ENCODE measurements at places on chromosomes 13 and 19.

DNA sequence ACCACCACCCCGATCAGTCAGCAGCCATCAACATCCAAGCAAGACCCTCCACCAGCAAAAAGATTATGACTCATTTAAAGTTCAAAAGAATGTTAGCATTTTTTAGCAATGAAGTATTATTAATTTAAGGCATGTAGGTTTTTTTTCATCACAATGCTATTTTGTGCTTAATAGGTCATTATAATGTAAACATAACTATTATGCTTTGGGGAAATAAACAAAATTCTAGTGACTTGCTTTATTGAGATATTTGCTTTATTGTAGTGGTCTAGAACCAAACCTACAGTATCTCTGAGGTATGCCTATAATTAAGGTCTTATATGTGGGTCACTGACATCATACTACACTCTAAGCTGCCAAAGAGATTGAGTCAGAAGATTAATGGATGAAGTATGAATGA, 20.0 kb downstream of the KLF12 start:
- no peak for DNase-seq

- no peak for DNase-seq
Observed at GRCh38 chr13:30140973-30141372, 166.4 kb downstream of the KATNAL1 start.

GRCh38 chr19:35088131-35088913, 27.3 kb upstream of the FXYD3 start:
- DNase-seq, result no peak

DNA sequence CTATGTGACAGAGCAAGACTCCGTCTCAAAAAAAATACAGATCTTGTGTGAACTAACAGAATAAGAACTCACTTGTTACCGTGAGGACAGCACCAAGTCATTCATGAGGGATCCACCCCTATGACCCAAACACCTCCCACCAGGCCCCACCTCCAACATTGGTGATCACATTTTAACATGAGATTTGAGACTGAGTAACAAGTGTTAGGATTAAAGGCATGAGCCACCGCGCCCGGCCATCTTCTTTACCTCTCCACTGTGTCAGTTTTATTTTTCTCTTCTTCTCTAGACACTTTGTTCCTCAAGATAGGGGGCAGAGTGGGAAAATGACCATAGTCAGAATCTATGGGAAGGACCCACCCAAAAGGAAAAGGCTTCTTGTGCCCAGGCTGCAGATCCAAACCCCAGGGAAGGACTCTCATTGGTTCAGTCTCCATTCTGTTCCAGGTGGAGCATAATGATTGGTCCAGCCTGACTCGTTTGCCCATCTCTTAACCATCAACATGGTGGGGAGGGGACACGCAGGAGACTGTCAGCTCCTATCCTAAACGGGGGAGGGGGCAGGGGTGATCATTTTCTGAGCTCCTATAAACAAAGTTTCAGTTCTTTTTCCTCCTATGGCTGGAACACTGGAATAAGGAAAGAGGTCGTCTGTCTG, 1.3 kb upstream of the CALM3 start:
- no peak for DNase-seq

DNA sequence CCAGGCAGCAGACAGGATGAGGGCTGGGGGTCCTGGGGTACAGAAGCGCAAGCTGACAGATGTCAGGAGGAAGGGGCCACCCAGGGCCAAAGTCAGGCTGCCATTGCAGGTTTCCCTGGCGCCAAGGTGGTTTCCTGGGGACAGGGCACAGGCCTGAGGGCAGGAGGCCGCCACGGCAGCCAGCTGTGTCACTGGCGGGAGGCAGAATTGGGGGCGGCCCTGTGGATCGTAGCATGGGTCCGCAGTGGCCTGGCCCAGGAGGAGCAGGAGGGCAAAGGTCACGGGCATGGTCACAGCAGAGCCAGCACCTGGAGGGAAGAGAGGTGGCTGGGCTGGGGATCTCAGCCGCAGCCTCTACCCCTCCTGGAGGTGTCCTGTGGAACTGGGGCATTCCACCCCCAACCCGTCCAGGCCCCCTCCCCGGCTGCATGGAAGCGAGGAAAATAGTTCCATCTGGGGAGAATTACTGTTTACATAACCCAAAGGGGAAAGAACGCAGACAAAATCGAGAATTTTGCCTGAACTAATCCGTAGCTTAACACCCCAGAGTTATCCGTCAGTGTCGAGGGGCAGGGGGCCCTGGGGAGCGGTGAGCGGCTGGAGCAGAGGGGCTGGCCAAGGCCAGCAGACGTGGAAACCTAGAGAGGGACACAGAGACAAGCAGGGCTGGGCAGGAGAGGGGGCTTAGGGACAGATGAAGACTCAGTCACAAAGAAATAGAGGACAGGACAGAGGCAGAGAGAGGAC, 1.9 kb downstream of the NTN5 start:
- no peak for DNase-seq

GRCh38 chr13:95356916-95357315, 55.7 kb upstream of the ABCC4 start:
- no peak for DNase-seq

DNA sequence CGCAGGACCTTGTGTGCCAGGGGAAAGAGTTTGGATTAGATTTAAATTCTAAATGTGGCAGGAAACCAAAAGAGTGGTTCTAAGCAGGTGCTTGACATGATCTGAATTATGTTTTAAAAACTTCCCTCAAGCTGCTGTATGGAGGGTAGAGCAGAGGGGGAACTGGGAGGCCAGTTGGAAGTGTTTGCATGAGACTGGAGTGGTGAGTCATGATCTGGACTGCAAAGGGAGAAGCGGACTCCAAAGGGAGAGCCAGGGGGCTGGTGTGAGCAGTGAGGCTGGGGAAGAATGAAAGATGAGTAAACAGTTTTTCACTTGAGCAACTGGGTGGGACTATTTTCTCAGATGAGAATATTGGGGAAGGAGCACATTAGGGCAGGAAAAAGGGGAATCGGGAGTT, 206.1 kb downstream of the DNAJC15 start:
- no peak for DNase-seq

DNA sequence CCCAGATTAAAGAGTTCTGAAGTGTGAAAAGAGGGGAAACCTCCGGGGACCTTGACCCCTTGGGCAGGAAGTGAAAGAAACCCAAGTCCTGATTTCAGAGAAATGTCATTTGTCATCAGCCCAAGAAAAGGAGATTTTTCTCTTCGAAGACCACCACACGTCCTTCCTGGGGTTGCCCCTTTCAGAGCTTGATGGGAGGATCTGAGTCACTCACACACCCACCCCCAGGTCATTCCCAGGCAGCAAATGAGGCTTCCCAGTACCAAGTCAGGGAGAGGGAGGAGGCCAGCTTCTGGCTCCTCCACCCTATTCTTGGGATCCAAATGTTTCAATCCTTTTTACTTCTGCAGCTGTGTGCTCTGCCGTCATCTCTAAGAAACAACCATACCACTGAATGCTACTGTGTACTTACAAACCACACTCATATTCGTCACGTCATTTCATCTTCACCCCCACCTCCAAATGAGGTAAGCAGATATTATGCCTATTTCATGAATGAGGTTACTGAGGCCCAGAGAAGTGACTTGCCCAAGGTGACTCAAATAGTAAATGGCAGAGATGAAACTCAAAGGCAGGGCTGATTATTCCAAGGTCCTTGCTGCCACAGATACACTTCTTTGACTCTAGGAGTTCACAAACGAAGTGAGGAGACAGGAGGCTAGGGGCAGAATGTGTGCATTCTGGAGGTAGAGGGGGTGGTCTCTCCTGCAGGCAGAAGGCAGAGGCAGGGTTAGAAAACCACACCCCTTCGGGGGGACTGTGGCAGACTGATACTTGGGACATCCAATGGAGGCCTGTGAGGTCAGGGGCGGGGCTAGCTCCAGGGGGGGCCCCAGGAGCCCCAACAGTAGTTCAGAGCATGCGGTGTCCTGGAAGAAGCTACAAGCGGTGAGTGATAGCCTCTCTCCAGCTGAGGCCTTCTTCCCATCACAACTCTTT, 5.0 kb upstream of the KMT2B start:
- no peak for DNase-seq

DNA sequence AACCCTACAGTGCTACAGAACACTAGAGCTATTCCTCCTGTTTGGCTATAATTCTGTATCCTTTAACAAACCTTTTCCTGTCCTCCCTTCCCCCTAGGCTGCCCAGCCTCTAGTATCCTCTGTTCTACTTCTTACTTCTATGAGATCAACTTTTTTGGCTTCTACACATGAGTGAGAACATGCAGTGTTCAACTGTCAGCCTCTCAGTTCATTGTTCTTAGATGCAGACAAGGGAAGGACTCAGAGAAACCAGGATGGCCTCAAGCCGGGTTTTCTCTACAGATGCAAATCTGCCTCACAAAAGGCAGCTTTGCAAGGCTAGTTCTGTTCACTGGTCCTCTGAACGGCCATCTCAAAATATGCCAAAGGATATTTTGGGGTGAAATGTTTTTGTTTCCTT, 18.4 kb downstream of the AMER2 start:
- no peak for DNase-seq

GRCh38 chr19:48530066-48530720, 18.6 kb upstream of the LMTK3 start:
- no peak for DNase-seq

- no peak for DNase-seq
Observed at GRCh38 chr19:46722421-46723022, 5.6 kb upstream of the PRKD2 start.

DNA sequence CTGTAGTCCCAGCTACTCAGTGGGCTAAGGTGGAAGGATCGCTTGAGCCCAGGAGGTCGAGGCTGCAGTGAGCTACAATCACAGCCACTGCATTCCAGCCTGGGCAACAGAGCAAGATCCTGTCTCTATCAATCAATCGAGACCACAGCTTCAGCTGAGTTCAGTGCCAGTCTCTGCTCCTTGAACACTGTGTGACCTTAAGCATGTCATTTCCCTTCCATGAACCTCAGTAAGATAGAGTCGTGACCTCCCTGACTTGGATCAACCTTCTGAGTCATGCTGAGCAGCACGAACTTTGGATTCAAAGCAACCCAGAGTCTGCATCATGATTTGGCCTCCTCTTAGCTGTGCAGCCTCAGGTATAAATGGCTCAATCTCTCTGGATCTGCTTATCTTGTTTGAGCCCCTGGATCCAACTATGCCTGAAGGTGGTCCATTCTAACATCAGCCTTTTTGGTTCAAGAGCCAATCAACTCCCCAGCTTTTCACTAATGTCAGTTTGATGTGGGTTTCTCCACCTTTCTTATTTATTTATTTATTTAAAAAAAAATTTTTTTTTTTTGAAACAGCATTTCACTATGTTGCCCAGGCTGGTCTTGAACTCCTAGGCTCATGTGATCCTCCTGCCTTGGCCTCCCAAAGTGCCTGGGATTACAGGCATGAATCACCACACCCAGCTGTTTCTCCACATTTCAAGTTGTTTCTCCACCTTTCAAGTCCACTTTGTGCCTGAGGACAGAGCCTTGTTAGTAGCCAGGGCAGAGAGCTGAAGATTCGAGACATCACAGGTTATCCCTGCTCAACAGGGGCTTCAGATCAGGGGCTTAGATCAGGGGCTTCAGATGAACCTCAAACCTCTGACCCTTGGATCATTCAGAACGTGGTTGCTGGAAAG, 26.4 kb downstream of the PTPRS start:
- no peak for DNase-seq

GRCh38 chr19:10878253-10878652, 6.9 kb downstream of the CARM1 start:
- no peak for DNase-seq

Data from KBM-7 (cell line).